ENCODE measurements at places on chromosomes 4 and X.

GRCh38 chr4:6873792-6874461 lies 35.7 kb upstream of the TBC1D14 start:
- peak; percentile 94 for ATAC-seq

DNA sequence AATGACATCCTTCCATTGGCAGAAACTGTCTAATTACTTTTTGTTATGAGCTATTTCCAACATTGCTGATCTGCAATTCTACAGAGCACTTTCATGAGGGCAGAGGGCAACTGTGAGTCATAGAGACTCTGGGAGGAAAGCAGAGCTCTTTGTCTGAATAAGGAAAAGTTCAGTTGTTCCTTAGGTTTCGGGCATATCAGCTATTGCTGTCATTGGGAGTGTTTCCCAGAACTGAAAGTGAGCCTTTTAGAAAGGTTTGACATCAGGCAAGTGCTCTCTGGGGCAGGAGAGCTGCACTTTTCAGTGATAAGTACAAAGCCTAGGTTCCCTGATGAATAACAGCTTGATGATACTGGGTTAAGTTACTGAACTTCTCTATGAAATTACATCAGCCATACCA lies 119.2 kb upstream of the EDNRA start:
- ATAC-seq, result peak; percentile 75

DNA sequence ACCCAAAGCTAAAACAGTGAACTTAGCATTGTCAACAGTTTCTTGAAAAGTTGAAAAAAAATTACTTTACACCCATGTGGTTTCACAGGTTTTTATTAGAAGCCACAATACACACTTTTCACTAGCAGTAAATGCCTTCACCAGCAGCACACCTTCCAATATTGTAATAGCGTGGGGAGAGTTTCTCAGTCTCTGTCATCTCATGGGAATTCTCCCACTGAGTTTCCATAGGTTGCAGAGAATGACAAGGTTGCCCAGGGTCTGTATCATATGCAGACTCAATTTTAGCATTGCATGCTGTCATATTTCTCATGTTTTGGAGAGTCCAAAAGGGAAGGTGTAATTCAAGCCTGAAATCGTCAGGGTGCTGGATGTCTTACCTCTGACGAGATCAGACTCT lies 486.1 kb upstream of the TENM3 start:
- ATAC-seq, result no peak

- ATAC-seq, result no peak
Observed at GRCh38 chr4:10196191-10196590, 79.6 kb upstream of the WDR1 start.

- ATAC-seq, result peak; percentile 15
Observed at GRCh38 chrX:14015941-14016340, 13.8 kb downstream of the GEMIN8 start.

DNA sequence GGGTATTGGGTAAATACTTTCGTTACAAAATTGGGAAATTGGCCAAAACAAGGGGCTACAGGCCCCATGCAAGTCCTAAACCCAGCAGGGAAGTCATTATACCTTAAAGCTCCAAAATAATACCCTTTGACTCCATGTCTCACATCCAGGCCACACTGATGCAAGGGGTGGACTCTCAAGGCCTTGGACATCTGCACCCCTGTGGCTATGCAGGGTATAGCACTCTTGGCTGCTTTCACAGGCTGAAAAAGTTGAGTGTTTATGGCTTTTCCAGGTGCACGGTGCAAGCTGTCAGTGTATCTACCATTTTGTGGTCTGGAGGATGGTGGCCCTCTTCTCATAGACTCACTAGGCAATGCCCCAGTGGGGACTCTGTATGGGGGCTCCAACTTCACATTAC lies 326.5 kb downstream of the TEX13C start:
- no peak for ATAC-seq

- no peak for ATAC-seq
Observed at GRCh38 chrX:151752847-151753246, 18.3 kb downstream of the CNGA2 start.

DNA sequence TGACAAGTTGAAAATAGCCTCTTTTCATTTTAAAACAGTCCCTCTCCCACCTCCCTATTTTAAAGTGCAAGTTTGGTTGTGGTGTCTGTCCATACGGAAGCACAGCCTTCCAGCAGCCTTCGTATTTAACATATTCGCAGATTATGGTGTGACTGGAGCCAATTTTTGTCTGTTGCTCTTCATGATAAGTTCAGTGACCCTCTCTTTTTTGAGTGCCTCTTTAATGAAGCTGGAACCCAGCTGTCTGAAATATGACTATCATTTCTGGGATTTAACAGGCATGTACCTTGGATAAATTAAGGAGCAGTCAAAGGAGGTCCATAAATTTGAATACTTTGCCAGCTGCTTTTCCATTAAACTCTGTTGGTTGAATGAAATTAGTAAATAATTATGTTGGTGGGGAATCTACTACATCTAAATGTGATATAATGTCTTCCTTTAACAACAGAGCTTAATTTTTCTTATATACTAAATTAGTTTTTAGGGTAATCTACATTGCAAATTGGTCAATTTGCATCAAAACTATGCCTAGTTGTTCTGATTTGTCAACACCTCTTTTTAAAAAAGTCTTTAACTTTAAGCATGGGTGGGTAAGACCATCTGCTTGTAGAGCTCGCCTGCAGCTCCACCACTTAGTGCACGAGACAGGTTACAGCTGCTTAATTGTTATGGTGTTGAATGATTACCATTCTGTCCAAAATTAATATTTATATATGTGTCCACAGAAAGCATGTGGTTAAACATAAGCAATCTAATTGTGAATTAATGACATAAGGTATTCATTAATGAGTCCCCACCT lies 216.6 kb downstream of the DCTD start:
- ATAC-seq, result no peak

GRCh38 chr4:140884431-140885058 lies 128.4 kb upstream of the TBC1D9 start:
- peak; percentile 82 for ATAC-seq

GRCh38 chr4:108382751-108383150 lies 214.0 kb upstream of the LEF1 start:
- no peak for ATAC-seq

DNA sequence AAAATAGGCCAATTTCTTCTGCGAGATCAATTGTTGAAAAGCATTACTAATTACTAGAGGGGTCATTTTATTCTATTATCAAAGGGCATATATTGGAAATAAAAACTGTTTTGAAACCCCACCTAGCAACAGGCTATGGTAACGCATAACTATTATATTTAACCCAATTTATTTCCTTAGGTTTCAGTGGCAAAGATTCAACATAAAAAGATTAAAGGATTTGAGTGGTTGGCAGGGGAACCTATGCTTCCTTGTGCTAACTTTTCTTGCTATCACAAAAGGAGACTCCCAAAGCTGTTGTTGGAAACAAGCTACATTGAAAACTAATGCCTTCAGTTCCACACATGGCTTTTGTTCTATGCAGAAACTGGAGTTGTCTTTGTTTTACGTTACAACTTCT lies 166.9 kb upstream of the KLF3 start:
- ATAC-seq, result no peak

- ATAC-seq, result no peak
Observed at GRCh38 chr4:81152839-81153713, 61.9 kb downstream of the PRKG2 start.

- peak; percentile 63 for ATAC-seq
Observed at GRCh38 chr4:151227731-151228130, 49.2 kb upstream of the PRSS48 start.

DNA sequence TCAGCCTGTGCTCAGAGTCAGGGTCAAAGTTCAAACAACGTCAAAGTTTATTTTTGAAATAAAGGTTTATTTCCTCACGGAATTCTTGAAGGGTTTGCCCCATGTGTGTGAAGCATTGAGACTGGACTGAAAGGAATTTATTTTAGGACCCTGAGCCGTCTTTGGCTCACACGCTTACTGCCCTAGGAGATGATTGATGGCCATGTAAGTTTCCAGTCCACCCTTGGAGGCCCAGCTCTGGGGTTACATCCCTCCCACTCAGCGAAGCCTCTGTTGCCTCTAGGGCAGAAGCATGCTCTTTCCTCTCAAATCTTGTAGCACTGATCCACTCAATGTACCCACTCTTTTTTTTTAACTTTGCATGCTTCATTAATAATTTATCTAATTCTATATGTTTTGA lies 4.5 kb upstream of the NHSL2 start:
- no peak for ATAC-seq

DNA sequence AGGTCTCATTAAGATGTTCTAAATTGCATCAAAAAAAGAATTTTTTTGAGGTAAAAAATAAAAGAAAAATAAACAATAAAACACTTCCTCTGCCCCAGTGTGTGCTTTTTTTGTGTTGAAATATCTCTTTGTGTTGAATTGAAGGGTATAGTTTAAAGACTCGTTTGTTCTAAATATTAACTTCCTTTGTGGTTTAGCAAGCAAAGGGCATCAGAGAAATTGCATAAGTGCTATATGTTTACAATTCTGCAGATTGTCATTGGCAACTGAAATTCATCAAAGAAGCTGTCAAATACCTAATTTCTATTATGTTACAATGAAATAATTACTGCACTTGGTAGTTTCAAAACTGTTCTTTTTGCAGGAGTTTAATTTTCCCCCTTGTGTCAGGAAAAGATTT lies 260.5 kb downstream of the DKK2 start:
- ATAC-seq, result no peak

GRCh38 chr4:99462875-99463464 lies 27.8 kb upstream of the ADH7 start:
- peak; percentile 99 for ATAC-seq

GRCh38 chr4:44848466-44848865 lies 122.1 kb upstream of the GNPDA2 start:
- no peak for ATAC-seq

- ATAC-seq, result no peak
Observed at GRCh38 chr4:58587856-58588255, 1477.7 kb upstream of the IGFBP7 start.

DNA sequence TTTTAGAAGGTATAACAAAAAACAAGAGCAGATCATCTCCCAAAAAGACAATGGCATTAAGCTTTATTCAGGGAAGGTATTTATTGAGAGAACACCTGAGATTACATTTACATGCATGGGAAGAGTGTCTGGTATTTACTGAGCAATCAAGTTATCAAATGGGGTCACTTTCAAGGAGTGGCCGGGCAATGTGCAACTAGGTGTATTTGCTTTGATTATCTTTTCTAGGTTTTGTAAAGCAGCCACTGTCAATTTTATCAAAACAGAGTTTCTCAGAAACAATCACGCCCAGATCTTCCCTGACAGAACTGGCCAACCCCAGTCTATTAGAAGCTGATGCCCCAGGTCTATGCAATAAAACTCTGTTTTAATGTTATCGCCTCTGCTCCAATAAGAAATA lies 169.5 kb downstream of the GLRA2 start:
- ATAC-seq, result no peak

DNA sequence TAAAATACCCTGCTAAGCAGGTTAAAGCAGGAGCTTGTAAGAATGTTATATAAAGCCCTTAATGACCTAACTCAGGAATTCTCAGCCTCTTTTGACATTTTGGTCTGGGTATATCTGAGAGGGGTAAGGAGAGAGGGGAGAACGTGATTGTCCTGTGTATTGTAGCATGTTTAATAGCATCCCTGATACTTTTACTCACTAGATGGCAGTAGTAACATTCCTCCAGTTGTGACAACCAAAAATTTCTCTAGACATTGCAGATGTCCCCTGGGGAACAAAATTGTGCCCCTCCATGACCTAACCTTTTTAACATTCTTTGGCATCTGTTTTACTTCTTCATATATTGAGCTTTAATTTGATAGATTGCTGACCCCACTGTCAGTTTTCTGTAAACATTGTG lies 17.9 kb downstream of the SMARCA5 start:
- peak; percentile 80 for ATAC-seq

DNA sequence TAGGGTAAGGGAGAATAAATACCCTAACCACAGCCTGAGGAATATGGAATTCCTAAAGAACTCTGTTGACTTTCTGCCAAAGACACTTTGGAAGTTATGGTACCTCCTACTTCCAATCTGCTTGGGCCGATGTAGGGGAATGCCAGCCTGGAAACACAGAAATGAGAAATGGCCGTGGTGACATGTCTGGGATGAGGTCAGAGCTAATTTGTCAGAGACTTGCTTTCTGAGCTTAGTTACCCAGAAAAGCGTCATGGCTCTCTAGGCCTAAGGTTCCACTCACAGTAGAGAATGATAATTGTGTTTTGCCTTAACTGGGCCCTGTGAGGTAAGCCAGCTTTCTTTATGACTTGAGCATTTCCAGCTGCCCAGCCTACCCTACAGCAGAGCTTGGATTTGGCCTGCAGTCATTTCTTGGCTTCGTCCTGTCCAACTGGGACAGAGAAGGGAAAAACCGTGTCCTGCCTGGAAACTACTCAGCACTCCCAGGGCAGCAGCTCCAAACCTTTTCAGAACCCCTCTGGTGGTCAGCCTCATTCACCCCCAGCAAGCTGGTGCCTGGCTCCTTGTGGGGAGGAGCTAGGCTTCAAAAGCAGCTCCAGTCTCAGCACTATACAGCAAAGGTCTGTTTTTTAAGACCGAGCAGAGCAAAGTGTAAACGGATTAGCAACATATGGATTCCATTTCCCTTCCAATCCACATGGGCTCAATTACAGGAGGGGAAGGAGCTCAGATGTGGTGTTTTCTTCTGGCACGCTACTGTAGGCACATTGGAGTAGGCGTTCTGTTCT lies 92.3 kb downstream of the RLIM start:
- peak; percentile 74 for ATAC-seq

- ATAC-seq, result peak; percentile 60
Observed at GRCh38 chr4:152063621-152064240, 302.9 kb upstream of the GATB start.

DNA sequence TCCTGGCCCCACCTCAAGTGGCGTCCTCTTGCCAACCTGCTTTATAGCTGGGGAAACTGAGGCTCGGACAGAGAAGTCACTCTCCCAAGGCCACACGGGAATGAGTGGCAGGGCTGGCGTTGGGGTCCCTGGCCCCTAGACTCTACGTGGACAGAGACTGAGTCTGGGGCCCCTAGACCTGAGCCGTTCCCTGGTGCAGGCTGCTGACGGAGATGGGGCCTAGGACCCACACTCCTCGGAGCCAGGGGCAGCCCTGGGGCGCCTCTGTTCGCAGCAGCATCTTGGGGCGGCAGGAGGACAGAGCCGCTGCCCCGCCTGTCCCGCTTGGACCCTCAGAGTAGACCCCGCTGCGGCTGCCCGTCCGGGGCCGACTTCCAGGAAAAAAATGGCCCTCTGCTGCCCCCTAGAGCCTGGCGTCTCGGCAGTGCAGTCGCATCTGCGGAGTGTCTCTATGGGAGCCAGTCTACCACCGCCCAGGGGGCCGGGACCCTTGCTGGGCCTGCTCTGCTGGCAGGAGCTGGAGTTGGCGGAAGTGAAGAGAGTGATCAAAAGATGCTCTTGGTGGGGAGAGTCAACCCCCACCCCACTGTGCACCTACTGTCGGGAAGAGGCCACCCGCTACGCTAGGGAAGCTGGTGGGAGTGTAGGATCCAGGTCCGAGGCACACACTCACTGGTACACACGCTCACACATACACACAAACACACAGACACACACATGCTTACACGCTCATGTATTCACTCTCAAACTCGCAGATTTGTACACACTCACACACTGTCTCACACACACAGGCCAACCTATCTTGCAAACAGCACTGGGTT lies 220.1 kb downstream of the AFAP1 start:
- ATAC-seq, result peak; percentile 94

- no peak for ATAC-seq
Observed at GRCh38 chr4:12324965-12325364, 896.3 kb upstream of the HS3ST1 start.

Data from SK-N-SH treated with all-trans-retinoic acid at 6 μM for 48 hours (cell line).